ENCODE measurements at places on chromosomes 6 and 20. TPM values are rescaled to one million over a fixed set of nuclear protein-coding genes. Genes with fewer than 3 reads are reported as not detected.

Gene TNF
- total RNA-seq: 13.9 TPM

Gene SLC24A3
- total RNA-seq: not detected

Gene MOCS1
- total RNA-seq: 6.5 TPM

Gene RGS19
- total RNA-seq: 19.7 TPM

- no peak for DNase-seq
Measured at GRCh38 chr20:64056889-64057627, 5.9 kb upstream of the TCEA2 start.

DNA sequence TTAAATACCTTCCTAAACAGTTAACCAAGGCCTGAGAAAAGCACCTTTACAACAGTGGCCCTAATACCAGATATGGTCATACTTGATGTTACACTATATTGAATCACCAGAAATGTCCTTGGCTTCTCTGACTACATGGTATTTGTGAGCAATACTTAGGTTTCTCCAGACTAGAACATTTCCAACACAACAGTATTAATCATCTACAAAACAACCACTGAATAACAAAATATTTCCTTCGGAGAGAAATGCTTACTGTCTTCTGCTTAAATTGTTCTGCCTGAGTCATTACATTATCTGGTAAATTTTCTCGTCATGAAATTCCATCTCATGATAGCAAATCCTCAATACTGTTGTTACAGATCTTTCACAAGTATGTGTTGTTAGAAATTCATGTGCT is 252.9 kb upstream of the RUNX2 start:
- DNase-seq: peak; percentile 96

GRCh38 chr20:62824476-62825332 is 7.9 kb downstream of the COL9A3 start:
- no peak for DNase-seq

- no peak for DNase-seq
Measured at GRCh38 chr20:20571068-20571780, 141.2 kb downstream of the RALGAPA2 start.

DNA sequence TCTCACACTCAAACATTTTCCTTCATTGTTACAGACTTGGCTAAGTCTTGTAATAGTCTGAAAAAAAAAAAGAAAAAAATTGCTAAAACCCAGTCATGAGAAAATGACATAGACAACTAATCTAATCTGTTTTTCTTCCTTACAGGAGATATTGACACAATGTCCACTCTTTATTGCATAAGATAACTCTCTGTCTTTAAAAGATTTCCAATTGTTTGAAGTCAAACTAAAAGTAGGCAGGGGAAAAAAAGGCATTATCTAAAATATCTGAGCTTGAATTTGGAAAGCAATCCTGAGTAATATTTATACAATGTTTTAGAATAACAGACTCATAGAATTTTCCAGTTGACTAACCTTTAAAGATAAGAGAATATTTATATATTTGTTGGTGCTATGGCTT is 233.0 kb upstream of the CEP162 start:
- no peak for DNase-seq
